Hepatocyte (in vitro differentiated cells): ENCODE measurements at places on chromosomes 13 and 19. TPM values are rescaled to one million over a fixed set of nuclear protein-coding genes. Genes with fewer than 3 reads are reported as not detected.

The SMIM17 gene
- 0.45 and 0.47 TPM in 2 replicates for polyA plus RNA-seq

The B3GNT3 gene
- 14.6 and 16.7 TPM in 2 replicates for polyA plus RNA-seq

The DACH1 gene
- polyA plus RNA-seq, result 1.1 and 1.3 TPM in 2 replicates

The OR7A5 gene
- 0.12 TPM in 1 of 2 replicates, not detected in the other for polyA plus RNA-seq

The MEIOSIN gene
- polyA plus RNA-seq, result not detected in 2 replicates

The MYO1F gene
- polyA plus RNA-seq, result 1.0 and 3.1 TPM in 2 replicates

DNA sequence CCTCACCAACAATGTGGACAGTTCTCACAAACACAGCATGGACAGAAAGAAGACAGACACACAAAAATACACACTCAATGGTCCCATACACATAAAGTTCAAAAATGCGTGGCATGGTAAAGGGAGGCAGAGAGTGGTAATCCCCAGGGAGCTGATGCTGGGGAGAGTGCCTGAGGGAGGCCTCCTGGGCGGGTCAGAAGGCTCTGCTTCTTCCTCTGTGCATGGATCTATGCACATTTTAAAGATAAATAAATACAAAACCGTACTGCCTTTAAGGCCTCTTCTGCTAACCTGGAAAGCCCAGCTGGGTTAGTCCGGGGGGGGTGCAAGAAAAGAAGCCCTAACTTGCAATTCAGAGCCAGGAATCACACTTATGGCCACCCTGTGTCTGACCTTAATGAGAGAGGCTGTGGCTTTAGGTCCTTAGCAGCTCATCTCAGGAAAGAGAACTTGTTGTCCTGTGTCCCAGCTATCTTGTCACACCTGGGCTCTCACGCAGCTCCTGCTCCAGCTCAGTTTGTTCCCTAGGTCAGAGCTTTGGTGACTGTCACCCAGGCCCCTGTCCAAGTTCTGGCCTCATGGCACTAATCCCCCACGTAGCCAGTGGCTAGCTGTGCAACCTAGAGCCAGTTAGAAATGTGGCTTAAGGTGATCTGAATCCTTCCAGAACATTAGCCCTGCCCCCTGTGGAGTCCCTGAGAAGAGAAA is 28.5 kb downstream of the POP4 start:
- no peak overlapping the region for H3K4me3 ChIP-seq
- no peaks in the 10 kb centered on the region for H3K27me3 ChIP-seq
- no peaks in the 10 kb centered on the region for H3K36me3 ChIP-seq
- H3K27ac ChIP-seq, result no peak overlapping the region
- H3K4me1 ChIP-seq, result no peaks in the 10 kb centered on the region

GRCh38 chr13:109981000-109981399 is 194.6 kb upstream of the IRS2 start:
- H3K4me1 ChIP-seq, result no peaks in the 10 kb centered on the region
- no peaks in the 10 kb centered on the region for H3K27me3 ChIP-seq
- DNase-seq, result no peak
- H3K27ac ChIP-seq, result no peak overlapping the region

GRCh38 chr13:94419925-94420305 is 59.6 kb downstream of the DCT start:
- H3K27me3 ChIP-seq, result no peaks in the 10 kb centered on the region
- no peak overlapping the region for H3K4me3 ChIP-seq
- DNase-seq, result no peak

GRCh38 chr19:57348136-57348535 is 2.9 kb upstream of the ZNF304 start:
- H3K4me3 ChIP-seq, result no peak overlapping the region
- H3K27me3 ChIP-seq, result peaks cover 12% of the 10 kb centered on the region
- H3K4me1 ChIP-seq, result peaks cover 12% of the 10 kb centered on the region
- no peaks in the 10 kb centered on the region for H3K36me3 ChIP-seq
- no peak overlapping the region for H3K27ac ChIP-seq
- no peak for DNase-seq

GRCh38 chr13:51451134-51451466 is 1.7 kb downstream of the INTS6 start:
- peaks cover 22% of the 10 kb centered on the region for H3K4me1 ChIP-seq
- no peaks in the 10 kb centered on the region for H3K36me3 ChIP-seq
- H3K27me3 ChIP-seq, result no peaks in the 10 kb centered on the region
- peak overlapping the region; percentile 99 for H3K27ac ChIP-seq
- DNase-seq, result no peak
- peak overlapping the region; percentile 68 for H3K4me3 ChIP-seq

DNA sequence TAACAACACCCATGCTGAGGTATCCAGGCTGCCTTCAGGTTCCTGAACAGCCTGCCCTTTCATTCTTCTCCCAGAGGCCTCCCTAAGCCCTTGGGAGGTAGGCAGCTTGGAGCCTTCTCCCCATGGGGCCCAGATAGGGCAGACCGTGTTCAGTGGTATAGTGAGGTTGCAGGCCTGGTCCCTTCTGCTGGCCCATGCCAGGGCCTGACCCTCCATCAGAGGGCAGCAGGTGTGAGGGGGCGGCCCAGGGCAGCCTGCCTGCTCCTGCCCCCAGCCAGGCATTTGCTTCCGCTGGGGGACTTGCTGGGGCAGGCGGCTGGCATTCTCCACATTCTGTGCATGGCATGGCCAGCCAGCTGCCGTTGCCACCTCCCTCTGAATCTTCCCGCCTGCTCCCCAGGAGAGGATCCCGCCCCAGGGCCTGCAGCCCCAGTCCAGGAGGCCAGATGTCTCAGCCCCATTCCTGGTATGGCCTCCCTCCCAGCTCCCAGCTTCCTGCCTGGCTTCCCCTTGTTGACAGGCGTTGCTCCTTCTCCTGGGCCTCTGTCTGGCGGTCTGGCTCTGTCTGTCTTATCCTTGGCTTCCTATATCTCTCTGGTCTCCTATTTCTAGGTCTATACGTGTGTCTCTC is 8.9 kb downstream of the CIC start:
- no peaks in the 10 kb centered on the region for H3K36me3 ChIP-seq
- peak overlapping the region; percentile 99 for H3K27ac ChIP-seq
- H3K4me3 ChIP-seq, result no peak overlapping the region
- H3K4me1 ChIP-seq, result peaks cover 48% of the 10 kb centered on the region

- peaks cover 31% of the 10 kb centered on the region for H3K4me1 ChIP-seq
- H3K4me3 ChIP-seq, result peak overlapping the region; percentile 33
- peaks cover 35% of the 10 kb centered on the region for H3K27me3 ChIP-seq
- no peaks in the 10 kb centered on the region for H3K36me3 ChIP-seq
- H3K27ac ChIP-seq, result no peak overlapping the region
- DNase-seq, result peak; percentile 67
These were observed 1.7 kb downstream of the TGFBR3L start for GRCh38 chr19:7916103-7916954.

- DNase-seq, result no peak
- no peak overlapping the region for H3K27ac ChIP-seq
- H3K4me3 ChIP-seq, result no peak overlapping the region
- H3K27me3 ChIP-seq, result no peaks in the 10 kb centered on the region
- no peaks in the 10 kb centered on the region for H3K4me1 ChIP-seq
These were observed 9.7 kb downstream of the DPY19L3 start for GRCh38 chr19:32415246-32415645.

DNA sequence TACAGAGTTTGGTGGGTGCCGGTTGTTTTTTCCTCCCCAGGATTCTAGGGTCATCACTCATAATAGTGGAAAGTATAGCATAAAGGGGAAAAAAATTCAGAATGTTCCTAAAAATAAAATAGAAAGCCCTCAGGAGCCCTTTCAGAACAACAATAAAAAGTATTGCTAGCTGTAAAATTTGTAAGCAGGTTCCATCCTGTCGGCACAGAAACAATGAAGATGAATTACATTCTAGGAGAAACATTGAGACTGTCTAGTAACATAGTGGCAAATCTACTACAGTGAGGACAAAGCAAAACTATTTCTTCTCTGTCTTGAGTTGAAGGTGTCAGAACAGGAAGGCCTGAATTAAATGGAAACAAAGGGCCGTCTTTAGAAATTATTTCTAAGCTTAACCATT is 870.7 kb downstream of the PCDH9 start:
- H3K36me3 ChIP-seq, result no peaks in the 10 kb centered on the region
- no peak overlapping the region for H3K27ac ChIP-seq
- H3K4me3 ChIP-seq, result no peak overlapping the region
- no peaks in the 10 kb centered on the region for H3K4me1 ChIP-seq
- no peaks in the 10 kb centered on the region for H3K27me3 ChIP-seq
- no peak for DNase-seq

DNA sequence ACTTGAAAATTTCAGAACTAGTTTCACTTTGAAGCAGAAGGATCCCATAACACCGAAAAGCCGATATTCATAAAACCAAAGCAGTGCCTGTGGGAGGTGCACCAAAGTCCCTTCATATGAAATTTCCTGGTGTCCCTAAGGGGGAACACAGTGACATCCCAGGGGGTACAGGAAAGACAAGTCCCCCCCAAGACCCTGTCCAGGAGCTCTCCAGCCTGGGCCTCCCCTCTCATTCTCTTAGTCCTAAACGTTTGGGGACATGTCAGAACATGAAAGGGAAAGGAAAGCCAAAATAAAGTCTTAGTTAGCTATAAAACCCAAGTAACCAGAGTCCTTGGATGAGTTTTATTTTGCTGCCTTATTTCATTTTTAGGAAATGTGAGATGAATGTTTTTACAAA is 56.6 kb downstream of the MRPL57 start:
- no peaks in the 10 kb centered on the region for H3K4me1 ChIP-seq
- H3K27ac ChIP-seq, result no peak overlapping the region
- H3K36me3 ChIP-seq, result no peaks in the 10 kb centered on the region
- H3K27me3 ChIP-seq, result no peaks in the 10 kb centered on the region

DNA sequence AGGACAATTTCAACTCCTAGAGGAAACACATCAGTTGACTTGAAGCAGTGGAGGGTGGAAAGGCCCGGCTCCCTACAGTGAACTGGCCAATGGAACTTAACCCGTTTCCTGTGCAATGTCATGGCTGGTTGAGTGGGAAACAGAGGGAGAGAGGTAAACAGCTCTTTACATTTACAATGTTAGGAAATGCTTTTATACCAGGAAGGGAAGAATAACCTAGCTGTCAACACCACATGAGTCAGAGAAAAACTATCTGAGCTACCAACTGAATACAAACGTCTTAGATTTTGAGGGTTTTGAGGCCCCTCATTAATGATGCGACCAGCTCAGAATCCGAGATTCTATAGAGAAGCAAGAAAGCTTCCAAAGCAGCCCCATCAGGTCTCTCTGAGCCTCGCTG is 36.7 kb downstream of the CARD8 start:
- no peaks in the 10 kb centered on the region for H3K36me3 ChIP-seq
- DNase-seq, result no peak
- H3K27me3 ChIP-seq, result no peaks in the 10 kb centered on the region
- no peaks in the 10 kb centered on the region for H3K4me1 ChIP-seq

- H3K4me3 ChIP-seq, result no peak overlapping the region
- no peaks in the 10 kb centered on the region for H3K36me3 ChIP-seq
- H3K4me1 ChIP-seq, result no peaks in the 10 kb centered on the region
- no peaks in the 10 kb centered on the region for H3K27me3 ChIP-seq
These were observed 39.1 kb upstream of the IL17D start for GRCh38 chr13:20664351-20664750.

GRCh38 chr19:30666301-30666803 is 294.2 kb downstream of the ZNF536 start:
- no peaks in the 10 kb centered on the region for H3K4me1 ChIP-seq
- peaks cover 15% of the 10 kb centered on the region for H3K27me3 ChIP-seq
- no peak overlapping the region for H3K27ac ChIP-seq

DNA sequence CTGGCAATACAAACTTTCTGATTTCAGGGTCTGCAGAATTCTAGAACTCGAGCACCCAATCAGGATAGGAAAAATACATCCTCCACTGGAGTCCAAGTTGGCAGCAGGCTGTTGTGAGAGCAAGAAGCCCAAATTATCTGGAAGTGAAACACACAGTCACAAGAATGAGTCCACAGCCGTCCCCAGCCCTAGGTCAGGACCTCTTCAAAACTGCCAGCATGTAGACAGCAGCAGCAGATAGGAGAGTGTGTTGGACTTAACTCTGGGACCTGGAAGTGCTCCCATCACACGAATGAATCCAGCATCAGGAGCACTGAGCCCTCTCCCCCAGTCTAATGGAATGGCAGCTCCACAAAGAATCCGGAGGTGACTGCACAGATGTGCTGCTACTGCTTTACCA is 420.7 kb downstream of the OXGR1 start:
- DNase-seq, result no peak
- no peak overlapping the region for H3K27ac ChIP-seq
- H3K27me3 ChIP-seq, result no peaks in the 10 kb centered on the region
- no peaks in the 10 kb centered on the region for H3K36me3 ChIP-seq

DNA sequence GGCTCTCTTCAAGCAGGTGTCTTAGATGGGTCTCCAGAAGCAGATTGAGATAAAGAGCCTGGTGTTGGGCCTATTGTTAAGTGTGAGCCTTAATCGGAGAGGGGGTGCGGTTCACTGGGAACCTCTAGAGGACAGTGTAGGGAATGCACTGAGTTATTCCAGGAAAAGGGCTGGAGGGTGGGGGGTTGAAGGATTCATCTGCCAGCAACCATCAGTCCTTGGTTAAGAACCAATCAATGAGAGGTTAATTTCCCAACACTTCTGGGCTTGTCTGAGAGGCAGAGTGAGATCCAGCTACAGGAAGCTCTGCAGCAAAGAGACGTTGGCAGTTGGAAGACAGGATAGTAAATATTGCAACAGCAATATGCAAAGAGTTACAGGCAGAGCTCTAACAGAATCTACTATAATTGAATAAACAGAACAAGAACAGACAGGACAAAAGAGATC is 28.7 kb downstream of the CYP4F2 start:
- no peak overlapping the region for H3K4me3 ChIP-seq
- H3K36me3 ChIP-seq, result no peaks in the 10 kb centered on the region

DNA sequence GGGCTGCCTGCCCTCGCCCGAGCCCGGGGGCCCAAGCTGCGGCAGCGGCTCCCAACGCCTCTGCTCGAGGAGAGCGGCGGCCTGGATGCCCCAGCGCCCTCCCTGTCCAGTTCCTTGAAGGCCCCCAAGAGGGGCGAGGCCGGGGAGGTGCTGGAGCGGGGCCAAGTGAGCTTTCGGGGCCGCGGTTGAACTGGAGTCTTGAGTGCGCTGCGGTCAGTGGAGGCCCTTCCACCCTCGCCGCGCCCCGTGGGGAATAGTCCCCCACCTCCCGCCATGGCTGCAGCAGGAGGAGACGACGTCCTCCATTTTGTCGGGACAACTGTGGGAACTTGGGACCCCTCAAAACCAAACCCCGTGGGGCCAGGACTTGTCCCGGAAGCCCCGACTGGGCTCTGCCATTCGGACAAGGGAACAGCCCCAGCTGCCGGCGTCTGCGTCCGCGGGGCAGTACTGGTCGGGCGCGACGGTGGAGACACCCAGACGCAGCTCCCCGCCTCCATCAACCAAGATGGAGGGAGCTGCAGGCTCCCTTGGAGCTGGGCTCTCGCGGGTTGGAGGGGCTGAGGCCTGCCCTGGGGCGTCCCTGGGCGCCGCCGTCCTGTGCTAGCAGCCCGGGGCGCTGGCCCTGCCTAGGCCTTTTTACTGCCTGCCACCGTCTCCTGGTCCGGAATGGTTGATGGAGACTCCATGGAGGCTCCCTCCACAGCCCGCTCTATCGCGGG is 736 bp upstream of the ZMYM5 start:
- H3K4me3 ChIP-seq, result peak overlapping the region; percentile 47
- DNase-seq, result peak; percentile 78
- no peaks in the 10 kb centered on the region for H3K27me3 ChIP-seq
- peaks cover 15% of the 10 kb centered on the region for H3K4me1 ChIP-seq
- no peaks in the 10 kb centered on the region for H3K36me3 ChIP-seq
